ENCODE measurements at places on chromosomes 16 and 17.

- DNase-seq: no peak
Observed at GRCh38 chr16:59236804-59237458, 502.8 kb upstream of the GOT2 start.

- DNase-seq: no peak
Observed at GRCh38 chr17:31366088-31366487, 25.4 kb upstream of the RAB11FIP4 start.

GRCh38 chr17:4946312-4946976 lies 1.9 kb downstream of the PFN1 start:
- DNase-seq: peak; percentile 7

DNA sequence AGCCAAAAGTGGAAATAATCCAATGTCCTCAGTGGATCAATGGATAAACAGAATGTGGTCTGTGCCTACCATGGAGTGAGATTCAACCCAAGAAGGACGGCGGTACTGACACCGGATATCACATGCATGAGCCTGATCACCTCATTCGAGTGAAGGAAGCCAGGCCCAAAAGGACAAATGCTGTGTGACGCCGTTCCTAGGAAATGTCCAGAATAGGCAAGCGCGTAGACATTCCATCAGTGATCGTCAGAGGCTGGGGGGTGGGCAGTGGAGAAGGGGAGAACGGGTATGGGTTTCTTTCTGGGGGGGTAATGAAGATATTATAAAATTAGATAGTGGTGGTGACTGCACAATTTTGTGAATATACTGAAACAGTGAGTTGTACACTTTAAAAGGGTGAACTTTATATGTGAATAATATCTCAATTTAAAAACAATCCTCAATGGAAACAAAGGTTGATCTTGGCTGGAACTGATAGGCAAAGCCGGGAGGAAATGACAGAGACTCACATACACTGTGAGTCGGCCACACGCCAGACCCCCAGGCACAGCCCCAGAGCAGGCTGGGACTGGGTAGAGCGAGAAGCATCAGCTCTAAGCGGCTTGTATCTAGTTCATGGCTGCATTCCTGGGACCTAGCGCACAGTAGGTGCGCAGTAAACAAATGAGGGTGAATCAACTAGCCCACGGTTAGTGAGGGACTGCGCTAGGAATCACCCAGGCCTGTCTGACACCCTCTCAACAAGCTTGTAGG lies 3.5 kb downstream of the DBNDD1 start:
- no peak for DNase-seq

- DNase-seq: no peak
Observed at GRCh38 chr17:8479431-8479947, 43.8 kb downstream of the NDEL1 start.

GRCh38 chr16:68980695-68981315 lies 124.6 kb upstream of the HAS3 start:
- DNase-seq: no peak

- DNase-seq: no peak
Observed at GRCh38 chr16:17351441-17352035, 119.2 kb downstream of the XYLT1 start.

GRCh38 chr17:80474231-80474960 lies 2.0 kb downstream of the NPTX1 start:
- DNase-seq: peak; percentile 79

- DNase-seq: no peak
Observed at GRCh38 chr16:19242987-19243575, 42.5 kb upstream of the CLEC19A start.

- no peak for DNase-seq
Observed at GRCh38 chr17:18045691-18046350, 6.6 kb downstream of the GID4 start.

DNA sequence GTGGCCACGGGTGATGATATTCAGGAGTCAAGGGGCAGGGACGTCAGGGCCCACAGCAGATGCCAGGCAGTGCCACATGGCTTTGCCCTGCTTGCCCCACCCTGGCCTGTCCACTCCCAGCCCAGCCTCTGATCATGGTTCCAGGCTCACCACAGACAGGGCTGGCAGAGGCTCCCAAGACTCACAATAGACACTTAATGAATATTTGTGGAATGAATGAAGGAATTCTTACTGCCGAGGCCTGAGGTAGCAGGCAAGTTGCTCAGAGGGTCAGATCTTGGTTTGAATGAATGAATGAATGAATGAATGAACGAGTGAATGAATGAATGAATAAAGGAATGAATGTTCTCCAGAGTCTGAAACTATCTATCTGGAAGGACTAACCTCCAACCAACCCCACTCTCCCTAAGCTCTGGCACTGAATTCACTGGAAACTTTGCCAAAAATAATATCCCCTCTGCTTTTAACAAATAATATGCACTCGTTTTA lies 60.9 kb downstream of the RAI1 start:
- DNase-seq: no peak

DNA sequence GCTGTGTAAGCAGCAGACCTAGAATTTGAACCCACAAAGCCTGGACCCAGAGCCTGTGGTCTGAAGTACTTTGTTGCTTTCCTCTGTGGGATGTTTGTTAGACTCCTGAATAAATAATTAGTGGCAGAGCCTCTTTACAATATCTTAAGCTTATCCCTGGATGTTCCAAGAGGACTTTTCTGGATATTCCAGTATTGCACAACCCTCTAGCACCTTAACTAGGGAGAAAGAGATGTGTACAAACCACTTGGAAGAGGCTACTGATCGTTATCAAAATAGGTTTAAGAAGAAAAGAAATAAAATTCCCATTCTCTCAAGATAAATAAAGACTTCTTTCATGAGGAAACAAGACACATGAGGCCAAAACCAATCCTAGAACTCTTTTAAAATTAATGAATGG lies 632.4 kb downstream of the CDH11 start:
- no peak for DNase-seq

- DNase-seq: no peak
Observed at GRCh38 chr16:81700071-81700779, 78.9 kb upstream of the PLCG2 start.

DNA sequence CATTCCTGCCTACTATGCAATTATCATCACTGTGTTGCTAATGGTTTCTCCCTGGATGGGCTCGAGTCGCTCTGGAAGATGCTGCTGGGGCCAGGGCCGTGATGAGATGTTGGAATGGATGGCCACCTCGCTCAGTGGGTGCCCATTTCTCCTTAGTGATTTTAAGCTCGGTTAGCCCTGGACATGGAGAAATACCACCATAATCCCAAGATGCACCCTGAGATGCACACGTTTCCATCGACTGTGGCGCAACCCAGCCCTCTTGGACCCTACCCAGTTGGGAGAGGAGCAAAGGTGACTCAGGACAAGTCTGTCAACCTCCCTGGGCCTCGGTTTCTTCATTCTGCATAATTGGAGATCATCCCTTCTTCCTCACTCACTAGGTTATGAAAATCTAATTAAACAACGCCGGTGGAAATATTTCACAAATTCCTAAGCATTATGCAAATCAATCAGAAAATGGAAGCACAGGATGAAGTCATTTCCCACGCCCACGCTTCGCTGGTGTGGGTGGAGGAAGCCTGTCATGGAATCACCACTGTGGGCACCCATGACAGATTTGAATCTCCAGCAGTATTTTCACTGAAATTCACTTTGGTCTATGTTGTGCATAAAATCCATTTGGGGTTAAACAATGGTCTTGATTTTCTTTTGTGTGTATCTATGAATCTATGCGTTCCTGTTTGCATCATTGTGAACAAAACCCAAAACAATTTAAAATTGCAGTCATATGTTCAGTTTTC lies 195.2 kb downstream of the AXIN2 start:
- no peak for DNase-seq

GRCh38 chr16:7805686-7806396 lies 473.2 kb downstream of the RBFOX1 start:
- DNase-seq: no peak

GRCh38 chr17:74960570-74961342 lies 11.8 kb downstream of the HID1 start:
- peak; percentile 76 for DNase-seq

GRCh38 chr17:3643889-3644349 lies 7.4 kb downstream of the CTNS start:
- no peak for DNase-seq

GRCh38 chr17:13337864-13338371 lies 263.8 kb downstream of the HS3ST3A1 start:
- DNase-seq: no peak

- no peak for DNase-seq
Observed at GRCh38 chr17:51079049-51079448, 41.6 kb downstream of the SPAG9 start.

DNA sequence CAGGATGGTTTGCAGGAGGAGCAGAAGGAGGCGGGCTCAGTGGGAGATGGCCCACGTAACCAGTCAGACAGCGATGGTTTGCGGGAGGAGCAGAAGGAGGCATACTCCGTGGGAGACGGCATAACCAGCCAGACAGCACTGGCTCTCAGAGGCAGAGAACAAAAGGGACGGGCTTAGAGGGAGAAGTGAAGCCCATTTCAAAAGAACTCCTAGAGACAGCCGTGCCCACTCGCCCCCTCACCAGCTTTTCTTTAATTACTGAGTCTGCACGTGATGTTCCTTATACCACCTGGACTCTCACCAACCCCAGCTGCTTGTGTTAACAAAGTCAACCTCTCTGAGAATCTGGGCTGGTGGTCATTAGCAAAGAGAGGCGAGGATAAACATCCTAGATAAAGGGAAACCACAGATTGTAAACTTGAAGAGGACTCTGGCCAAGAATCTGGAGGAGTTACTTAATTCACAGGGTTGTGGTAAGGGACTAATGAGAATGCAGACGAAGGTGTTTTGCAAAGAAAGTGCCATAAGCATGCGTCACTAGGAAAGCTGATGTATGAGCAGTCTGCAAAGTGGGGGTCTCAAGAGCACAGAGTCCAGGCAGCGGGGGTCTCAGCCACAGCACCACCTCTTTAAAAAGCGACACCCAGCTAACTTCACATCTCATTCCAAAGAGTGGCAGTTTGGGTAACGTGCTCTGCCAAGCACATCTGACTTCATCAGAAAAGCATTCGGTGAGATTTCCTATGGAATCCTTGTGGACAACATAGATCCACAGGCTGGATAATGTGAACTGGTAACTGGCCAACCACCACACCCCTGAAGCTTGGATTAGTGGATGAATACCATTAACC lies 51.7 kb downstream of the NXN start:
- peak; percentile 64 for DNase-seq

- DNase-seq: no peak
Observed at GRCh38 chr17:13584701-13585080, 17.0 kb downstream of the HS3ST3A1 start.

DNA sequence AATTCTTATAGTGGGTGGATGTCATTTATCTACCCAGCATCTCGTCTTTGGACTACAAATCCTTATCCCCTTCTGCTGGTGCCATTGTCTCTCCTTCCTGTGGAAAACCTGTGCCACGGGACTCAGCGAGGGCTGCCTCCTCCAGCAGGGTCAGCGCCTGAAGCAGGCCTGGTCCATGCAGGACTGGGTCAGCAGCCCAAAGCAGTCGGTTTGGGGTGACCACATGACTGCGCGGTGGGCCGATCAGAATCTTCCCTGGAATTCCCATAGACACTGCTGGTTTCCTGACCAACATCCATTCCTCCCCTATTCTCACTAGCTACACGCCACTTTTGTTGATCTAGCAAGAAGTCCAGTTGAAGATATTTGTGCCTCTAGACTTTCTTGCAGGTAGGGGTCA lies 26.9 kb downstream of the RPRML start:
- no peak for DNase-seq

DNA sequence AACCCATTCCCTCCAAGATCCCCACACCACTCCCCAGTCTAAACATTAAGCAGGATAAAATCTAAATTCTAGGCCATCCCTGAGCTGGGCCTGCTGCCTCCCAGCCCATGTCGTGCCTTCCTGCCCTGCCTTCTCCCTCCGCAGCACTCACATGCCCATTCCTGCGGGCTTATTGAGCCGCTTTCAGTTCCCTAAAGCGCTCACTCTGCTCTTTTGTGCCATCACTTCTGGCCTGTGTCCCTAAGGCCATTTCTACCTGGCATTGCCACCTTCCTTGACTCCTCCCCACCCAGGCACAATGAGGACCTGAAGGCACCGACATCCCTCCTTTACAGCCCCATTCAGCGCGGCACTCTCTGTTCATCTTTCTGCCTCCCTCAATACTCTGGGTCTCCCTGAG lies 13.0 kb upstream of the RAB5C start:
- DNase-seq: no peak

- DNase-seq: no peak
Observed at GRCh38 chr16:37511-37910, 15.9 kb downstream of the POLR3K start.

DNA sequence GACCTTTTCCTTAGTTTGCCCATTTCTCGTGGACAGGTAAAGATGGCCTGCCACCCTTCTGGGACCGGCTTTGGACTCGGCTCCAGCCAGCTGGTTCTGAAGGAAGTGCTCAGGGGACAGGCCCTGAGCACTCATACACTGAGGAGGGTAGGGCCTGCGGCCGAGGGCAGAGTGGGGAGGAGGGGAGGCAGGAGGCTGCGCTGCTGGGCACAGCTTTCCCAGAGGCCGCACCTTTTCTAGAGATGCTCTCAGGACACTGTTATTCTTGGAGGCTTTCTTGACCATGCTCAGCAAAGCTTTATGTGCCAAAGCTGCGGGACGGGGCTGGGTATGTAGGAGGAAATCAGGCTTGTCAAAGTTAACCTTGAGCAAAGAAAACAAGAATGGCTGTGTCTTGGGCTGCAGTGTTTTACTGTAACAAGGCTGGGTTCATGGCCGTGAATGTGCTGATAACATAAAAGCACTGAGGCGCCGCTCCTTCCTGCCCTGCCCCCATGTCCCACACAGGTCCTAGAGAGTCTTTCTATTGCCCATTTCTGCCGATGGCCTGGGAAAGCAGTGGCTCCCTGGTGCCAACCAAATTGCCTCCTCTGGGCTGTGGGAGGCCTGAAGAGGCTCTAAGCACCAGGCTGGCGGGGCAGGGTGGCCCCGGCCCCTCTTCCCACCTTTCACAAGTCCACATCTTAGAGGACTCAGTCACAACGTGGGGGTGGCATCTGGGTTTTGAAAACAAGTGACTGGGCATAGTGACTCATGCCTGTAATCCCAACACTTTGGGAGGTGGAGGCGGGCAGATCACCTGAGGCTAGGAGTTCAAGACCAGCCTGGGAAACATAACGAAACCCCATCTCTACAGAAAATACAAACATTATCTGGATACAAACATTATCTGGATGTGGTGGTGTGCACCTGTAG lies 22.3 kb upstream of the TIMP2 start:
- DNase-seq: no peak

DNA sequence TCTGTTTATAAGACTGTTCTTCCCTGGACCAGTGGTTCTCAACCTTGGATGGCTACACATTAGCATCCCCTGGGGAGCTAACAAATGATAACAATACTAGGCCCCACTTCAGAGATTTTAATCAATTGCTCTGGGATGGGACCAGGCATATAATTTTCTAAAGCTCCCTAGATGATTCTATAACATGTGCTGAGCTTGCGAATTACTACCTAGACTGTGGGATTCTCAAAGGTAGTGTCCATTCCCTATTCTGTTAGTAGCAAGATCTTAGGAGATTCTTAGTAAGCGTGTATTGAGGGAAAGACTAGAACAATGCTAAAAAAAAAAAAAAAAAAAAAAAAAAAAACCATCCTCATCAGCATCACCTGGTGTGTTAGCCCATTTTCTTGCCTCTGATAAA lies 412.0 kb upstream of the CDH5 start:
- no peak for DNase-seq

Measured in 8988T (cell line).